ENCODE measurements at places on chromosomes 6 and 20.

- no peak for ATAC-seq
Measured at GRCh38 chr6:35664945-35665344, 23.8 kb downstream of the FKBP5 start.

GRCh38 chr20:57317789-57318371, 11.7 kb upstream of the SPO11 start:
- peak; percentile 19 for ATAC-seq

DNA sequence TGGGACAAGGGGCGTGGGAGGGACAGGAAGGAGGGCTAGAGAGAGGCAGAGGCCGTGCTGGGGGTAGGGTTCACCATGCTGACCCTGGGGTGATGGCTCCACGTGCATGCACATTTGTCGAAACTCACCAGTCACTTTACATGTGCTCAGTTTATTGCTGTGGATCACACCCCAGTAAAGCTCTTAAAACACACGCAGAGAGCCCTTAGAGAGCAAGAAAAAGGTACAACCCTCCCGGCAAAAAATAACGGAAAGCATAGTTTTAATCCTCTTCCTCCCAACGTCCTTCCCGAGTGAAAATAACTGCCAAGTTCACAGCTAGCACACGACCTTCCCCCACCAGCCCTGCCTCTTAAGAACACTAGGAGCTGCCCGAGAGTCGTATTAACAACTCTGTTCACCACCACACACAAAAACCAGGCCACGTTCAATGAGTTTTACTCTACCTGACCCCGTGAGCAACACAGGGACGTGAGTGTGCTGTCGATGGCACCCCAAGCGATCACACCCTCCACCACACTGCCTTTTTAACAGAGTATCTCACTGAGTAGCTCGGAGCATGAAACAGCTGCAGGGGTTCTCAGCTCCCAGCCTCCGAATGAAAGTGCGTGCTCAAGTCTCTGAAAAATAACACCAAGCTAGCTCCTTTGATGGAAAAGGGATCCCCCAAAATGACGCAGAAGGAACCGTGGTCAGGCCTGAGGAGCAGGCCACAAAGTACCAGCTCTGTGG, 39.7 kb downstream of the TAF4 start:
- ATAC-seq: no peak

DNA sequence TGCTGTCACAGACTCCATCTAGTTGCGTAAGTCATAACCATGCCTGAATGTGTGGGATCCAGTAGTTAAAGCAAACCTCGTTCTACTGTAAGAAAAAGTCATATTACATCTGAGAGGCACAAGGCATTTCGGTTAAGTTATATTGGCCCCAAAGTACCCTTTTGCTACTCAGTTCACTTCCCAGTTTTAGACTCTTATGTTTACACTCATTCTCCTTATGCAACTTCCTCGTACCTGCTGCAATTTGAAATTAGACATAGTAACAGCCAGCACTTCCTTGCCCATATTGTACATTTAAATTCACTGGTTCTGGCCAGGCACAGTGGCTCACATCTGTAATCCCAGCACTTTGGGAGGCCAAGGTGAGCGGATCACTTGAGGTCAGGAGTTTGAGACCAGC, 37.0 kb downstream of the PEX7 start:
- ATAC-seq: no peak

DNA sequence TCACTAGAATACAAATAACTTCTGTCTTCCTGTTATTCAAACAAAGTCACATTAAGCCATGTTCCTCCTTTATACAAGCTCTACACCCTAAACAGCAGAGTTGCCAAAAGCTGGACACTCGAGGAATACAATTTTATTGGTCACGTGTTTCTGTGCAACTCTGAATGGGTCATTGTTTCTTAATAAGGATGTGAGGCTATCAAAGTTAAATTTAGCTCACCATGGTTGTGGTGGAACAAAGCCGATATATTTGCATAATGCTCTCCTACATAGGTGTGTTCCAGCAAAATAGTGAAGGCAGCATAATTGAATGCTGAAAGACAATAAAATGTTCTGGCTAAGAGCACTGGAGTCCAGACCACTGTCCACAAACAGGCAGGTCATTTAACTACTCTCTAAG, 36.9 kb upstream of the CD2AP start:
- peak; percentile 26 for ATAC-seq

GRCh38 chr6:41367061-41367460, 31.7 kb downstream of the NCR2 start:
- ATAC-seq: no peak

DNA sequence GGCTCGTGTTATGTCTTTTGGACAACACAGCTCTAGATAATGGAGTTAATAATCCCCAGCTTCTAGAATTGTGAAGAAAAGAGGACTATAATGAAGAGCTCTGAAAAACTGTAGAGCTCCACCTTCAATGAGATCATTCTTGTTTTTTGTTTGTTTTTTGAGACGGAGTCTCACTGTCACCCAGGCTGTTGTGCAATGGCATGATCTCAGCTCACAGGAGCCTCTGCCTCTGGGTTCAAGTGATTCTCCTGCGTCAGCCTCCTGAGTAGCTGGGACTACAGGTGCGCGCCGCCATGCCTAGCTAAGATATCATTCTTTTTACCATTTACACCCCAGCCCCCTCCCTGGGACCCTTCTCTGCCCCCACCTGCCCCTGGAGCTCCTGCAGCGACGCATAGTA, 36.6 kb downstream of the ERGIC3 start:
- no peak for ATAC-seq

DNA sequence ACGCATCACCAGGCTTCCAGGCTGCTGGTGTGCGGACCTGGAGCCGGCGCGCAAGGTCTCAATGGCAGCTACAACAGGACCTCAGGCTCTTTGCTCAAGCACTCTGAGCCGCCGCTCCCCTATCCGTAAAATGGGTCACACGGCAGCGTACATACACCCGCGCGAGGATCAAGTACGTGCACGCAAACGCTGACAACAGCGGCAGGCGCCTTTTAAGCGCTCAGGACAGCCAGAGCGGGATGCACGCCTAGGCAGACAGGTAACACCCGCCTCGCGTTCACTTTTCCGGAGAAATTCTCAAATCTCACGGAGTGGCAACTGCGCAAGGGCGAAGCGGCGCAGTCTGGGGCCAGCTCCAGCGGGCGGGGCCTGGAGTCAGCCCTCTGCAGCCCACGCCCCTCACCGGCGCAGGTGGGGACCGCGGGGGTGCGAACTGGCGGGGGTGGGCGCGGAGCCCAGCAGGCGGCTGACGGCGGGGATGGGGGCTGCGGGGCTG, 535 bp downstream of the EXOC2 start:
- ATAC-seq: peak; percentile 82

- no peak for ATAC-seq
Measured at GRCh38 chr20:52481443-52481842, 289.9 kb upstream of the ZFP64 start.

- no peak for ATAC-seq
Measured at GRCh38 chr20:53231061-53231460, 258.9 kb downstream of the TSHZ2 start.

GRCh38 chr6:125008957-125009356, 46.7 kb downstream of the RNF217 start:
- ATAC-seq: no peak

DNA sequence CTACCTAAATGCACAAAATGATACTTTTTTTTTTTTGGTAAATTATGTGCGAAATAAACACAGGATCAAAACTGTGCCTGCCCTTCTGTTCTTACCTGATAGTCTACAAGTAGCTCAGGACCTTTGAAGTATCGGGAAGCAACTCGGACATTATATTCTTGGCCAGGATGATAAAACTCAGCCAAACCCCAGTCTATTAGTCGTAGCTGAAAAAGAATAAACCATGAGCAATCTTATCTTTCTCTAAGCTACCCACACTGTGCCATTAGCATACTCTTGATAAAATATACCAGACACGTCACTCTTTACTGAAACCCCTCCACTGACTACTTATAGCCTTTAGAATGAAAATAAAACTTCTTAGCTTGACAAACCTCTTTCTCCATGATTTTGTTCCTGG, 29.8 kb upstream of the TBC1D20 start:
- no peak for ATAC-seq

DNA sequence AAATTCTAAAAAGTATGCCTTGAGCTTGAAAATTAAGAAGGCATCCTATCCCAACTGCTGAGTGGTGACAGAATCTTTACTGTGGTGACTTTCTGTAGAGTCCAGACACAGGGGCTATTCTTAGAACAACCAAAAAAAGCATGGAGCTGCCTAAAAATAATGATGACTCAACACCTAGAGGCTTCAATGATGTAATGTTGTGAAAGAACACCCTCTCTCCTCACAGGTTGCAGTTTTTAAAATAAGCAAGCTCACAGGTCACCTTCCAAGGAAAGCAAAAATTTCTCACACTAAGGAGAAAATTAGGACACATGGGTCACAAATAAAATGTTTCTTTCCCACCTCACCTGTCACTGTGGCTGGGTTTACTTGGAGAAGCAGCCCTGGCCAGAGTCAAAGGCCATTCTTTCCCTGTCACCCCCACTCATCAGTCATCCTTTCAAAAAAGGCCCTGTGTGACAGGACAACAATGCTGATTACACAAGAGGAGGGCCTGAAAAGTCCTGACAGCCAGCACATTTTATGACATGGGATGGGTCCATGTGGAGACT, 53.5 kb downstream of the RCAN2 start:
- no peak for ATAC-seq

DNA sequence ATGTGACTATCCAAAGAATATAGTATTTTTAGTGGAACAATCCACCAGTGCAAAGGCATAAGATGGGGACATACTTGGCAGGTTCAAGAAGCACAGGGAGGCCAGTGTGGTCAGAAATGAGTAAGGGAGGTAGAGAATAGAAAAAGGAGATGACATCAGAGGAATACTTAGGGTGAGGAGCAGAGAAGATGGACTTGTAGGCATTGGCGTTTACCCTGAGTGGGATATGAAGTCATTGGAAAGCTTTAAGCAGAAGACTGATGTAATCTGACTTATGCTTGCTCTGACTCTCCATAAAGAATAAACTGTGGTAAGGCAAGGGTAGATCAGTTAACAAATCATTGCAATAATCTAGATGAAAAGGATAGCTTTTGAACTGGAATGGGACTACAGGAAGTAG, 228.7 kb downstream of the GJA1 start:
- ATAC-seq: no peak

DNA sequence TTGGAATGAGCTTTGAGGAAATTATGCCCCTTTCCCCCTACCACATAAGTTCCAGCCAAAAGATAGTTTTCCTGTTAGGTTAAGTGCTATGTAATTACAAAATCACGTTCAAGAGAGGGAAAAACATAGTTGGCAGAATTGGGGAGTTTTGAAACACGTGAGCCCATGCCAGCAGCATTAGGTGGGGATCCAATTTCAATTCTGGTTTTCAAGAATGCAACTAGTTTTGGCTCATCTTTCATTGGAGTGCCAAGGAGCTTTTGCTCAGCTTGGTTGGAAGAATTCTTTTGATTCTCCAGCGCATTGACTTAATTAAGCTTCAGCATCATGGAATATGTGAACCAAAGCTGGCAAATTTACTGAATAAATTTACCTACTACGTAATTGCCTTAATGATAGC, 95.9 kb downstream of the SAMD5 start:
- ATAC-seq: no peak

DNA sequence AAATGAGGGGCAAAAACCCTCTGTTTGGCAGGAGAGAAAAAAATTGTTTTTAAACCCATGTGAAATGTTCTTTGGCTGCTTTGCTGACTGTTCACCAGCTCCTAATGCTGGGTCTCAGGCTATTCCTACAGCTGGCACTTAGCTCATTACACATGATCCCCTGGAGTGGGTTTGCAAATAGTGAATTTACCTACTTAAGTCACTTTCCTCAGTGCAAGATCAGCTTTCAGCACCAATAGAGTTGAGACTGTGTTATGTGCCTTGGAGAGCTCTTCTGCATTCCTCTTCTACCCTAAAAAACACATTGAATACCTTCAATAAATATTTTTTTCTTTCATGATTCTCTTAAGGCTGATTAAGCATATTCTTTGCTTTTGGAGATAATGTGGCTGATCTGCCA, 58.4 kb upstream of the PRDM1 start:
- ATAC-seq: no peak

DNA sequence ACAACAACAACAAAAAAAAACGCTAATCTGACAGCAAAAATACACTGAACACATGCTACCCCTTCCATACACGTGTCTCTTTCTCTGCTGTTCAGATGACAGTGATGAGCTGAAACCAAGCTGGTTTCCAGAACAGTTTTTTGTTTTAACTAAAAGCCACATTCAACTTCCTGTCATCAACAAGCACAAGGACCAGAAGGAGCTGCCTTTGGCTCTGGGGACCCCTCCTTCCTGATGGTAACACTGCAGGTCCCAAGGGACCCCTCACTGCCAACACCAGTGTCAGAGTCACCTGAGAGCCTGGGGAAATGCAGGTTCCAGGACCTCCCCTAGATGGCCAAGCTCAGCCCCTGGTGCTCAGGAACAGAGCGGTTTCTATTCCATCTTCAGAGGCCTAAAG, 6.0 kb downstream of the CST7 start:
- no peak for ATAC-seq

DNA sequence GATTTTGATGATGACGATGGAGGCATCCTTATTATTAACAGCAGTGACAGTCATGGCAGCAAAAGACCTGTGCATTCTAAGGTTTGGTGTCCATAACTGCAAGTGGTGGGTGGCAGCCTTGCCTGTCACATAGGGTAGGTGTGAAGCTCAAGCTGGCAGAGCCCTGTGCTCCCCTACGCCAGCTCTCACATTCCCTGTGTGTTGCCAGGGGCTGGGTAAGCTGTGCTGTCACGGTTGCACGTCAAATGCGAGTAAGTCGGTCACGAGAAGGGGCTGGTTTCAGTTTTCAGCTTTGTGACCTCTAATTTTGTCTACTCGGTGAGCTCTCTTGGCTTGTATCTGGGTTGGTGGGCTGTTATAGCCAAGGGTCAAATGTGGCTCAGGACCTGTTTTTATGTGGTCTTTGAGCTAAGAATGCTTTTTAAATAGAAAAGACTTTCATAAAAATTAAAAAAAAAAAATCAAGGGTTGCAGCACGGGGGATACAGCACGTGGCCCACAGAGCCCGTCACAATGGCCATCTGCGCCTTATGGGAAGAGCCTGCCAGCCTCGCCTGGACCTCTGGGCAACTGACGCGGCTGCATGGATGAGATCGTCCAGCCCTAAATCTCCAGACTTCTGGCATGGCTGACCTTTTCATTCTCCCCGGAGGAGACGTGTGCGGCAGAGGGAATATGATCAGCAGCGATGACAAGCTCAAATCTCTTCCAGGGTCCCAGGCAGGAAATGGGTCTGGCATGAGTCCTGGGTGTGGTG, 148.5 kb downstream of the PHACTR3 start:
- no peak for ATAC-seq

GRCh38 chr20:40160097-40160550, 528.9 kb downstream of the MAFB start:
- ATAC-seq: peak; percentile 73

GRCh38 chr20:2918096-2919049, 45.1 kb downstream of the PTPRA start:
- no peak for ATAC-seq

- no peak for ATAC-seq
Measured at GRCh38 chr20:11170025-11170424, 496.2 kb upstream of the JAG1 start.

GRCh38 chr6:131877999-131878789, 70.4 kb downstream of the ENPP1 start:
- no peak for ATAC-seq

- ATAC-seq: no peak
Measured at GRCh38 chr6:151630387-151630786, 136.6 kb downstream of the CCDC170 start.
